ENCODE measurements at places on chromosomes 5 and 9.

DNA sequence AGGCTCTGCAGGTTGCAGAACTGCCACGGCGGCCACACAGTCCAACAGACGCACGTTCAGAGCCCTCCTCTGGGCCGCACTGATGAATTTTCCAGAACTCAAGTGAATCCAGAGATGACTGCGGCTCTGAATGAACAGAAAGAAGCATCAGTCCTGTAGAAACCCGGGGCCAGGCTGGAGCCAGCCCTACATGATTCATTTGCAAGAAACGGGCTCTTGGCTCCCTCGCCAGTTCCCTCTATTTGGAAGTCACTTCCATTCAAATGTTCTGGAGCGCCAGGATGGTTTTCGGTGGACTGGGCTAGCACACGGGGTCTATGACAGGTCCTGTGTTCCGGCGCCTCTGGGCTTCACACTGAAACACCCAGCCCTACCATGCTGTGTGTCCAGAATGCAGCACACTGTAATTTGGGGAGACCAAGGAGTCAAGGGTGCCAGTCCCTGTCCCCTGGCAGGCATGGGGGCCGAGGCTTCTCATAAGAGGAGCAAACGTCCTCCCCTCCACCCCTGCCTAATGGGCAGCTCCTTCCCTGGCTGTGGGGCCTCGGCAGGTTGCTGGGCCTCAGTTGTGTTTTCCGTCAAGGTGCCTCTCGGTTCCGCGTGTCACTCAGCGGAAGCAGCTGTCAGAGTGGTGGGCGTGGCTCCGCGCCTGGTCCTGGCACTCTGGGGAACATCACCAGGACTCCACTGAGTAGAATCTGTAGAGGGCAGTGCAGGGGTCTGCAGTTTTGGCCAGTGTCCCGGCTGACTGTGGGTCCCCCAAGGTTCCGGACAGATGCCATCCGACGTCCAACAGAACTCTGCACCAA lies 18.1 kb upstream of the COL5A1 start:
- no peak for DNase-seq

GRCh38 chr9:110464321-110464720 lies 115.2 kb downstream of the SVEP1 start:
- peak; percentile 7 for DNase-seq

DNA sequence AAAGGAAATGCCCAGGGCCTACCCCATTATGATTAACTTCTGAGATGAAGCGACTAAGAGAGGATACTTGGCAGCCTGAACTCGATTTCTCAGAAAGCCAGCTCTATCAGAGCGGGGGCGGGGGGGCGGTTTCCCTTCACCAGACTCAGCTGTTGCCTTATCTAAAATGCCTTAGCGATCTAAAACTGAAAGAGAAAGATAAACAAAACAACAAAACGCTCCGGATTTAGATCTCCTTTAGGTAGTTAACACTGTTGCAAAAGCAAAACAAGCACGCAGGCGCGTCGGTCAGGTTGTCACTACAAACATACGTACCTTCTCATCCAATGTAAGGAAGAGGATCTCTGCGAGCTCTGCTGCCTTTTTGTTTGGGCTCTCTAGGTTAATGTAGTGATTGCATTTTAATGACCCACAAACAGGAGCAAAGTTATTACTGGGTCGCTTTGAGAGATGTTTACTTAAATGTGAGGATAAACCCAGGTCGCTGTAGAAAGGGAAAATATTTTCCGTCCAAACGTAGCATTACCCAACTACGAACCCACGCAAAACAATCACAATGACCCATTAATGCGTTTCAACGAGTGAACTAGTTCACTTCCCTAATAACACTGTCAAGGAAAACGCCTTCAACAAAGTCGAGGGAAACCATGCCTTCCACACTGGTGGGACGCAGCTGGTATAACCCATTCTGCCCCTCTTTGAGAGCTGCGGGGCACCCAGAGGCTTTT lies 982 bp downstream of the EPB41L4A start:
- DNase-seq = peak; percentile 73

DNA sequence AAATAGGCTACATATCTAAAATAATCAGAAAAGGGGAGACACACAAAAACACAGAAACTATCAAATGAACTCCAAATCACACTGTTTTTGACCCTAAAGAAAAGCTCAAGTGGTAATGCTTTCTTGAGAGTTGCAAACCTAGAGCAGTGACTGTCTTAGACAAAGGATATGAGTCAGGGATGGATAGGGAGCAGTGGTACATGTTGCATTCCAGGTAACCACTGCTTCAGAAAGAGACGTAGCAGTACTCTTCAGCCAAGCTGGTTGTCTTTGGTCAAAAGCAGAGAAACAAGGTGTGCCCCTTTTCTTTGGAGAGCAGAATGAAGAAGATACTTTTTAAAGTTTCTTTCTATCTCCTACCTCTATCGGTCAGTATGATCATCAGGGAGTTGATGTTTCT lies 1003.6 kb downstream of the CDH9 start:
- no peak for DNase-seq

DNA sequence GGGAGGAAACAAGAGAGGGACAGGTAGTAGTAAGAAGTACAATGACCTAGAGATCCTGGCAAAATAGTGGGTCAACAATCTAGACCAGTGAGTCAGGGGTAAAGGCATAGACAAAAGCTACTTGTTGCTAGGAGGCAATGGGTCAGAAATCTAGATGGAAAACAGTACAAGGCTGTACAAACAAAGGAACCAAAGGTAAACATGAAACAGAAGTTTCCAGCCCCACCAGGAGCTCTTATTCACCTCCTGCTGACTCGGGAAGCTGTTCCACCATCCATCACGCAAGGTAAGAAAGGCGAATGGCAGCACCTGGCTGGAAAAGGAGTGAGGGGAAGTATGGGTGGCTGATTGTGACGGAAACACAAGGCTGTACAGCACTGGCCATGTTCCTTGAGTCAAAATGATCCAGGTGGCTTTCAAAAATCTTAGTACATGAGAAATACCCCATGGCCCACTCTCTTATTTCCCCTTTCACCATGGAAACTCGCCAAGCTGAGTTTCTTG lies 70.5 kb upstream of the RAI14 start:
- DNase-seq = no peak

- peak; percentile 22 for DNase-seq
Measured at GRCh38 chr9:36091026-36091953, 45.2 kb upstream of the GLIPR2 start.

DNA sequence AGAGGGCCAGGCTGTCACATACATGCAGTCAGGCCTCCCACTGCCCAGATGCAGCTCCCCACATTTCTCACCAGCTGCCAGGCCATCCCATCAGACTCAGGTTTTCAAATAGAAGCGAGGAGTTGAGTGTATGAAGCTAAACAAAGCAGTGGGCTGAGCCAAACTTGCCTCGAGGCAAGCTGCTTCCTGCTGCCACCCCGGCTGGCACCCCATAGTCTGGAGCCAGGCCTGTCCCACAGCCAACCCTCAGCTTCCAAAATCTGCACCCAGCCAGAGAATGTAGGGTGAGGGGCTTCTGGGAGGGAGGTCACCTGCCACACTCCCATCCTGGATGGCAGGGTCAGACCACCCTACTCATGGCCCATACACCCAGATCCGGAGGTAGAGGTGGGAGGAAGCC lies 22.3 kb upstream of the ALDH1B1 start:
- no peak for DNase-seq

GRCh38 chr5:110973510-110973909 lies 98.0 kb upstream of the TSLP start:
- no peak for DNase-seq

- no peak for DNase-seq
Measured at GRCh38 chr9:15982182-15982581, 429.3 kb downstream of the CCDC171 start.

- peak; percentile 25 for DNase-seq
Measured at GRCh38 chr5:149951138-149951749, 6.7 kb upstream of the PDE6A start.

GRCh38 chr5:144191531-144191930 lies 20.9 kb downstream of the KCTD16 start:
- DNase-seq = no peak

DNA sequence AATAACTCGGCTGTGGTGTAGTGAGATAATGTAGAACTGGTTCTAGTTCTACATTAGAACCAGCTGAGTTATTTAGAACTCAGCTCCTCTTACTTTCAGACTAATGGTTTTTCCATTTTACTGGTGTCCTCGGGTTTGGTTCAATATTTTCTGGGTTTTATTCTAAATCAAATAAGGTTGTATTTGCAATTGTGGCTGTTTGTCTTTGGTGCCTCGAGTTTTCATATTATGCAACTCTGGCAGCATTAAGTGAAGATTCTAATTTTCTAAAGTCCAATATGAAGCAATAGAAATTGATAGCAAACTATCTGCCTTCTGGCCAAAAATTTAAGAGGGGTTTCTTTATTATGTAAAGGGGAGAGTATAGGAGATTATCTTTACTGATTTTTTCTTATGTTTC lies 19.0 kb downstream of the C6 start:
- DNase-seq = no peak

- no peak for DNase-seq
Measured at GRCh38 chr9:113524468-113524867, 60.9 kb downstream of the RGS3 start.

GRCh38 chr9:130450344-130451003 lies 5.7 kb downstream of the ASS1 start:
- no peak for DNase-seq

DNA sequence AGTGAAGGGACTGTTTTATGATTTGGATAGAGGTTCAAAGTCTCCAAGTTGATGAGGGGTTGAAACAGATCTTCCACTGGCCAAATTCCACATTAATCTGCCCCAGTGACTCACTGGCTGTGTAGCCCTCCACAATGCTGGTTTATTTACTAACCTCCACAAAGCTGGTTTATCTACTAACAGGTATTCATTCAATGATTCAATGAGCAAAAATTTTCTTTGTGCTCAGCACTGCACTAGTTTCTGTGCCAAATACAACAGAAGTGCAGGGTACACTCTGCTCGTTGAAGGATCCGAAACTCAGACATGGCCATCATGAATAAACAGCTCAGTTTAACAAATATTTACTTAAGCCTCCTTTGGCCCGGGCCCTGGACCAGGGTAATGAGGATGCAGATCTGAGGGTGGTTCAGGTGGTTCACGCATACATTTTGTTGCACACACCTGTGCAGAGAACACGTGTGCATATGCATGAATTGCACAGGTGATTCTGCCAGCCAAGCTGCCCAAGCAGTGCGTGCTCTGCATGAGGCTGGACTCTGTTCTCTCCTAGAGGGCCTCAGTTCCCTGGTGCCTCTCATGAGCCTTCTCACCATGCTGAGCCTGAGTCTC lies 71.0 kb downstream of the SH3PXD2B start:
- no peak for DNase-seq

DNA sequence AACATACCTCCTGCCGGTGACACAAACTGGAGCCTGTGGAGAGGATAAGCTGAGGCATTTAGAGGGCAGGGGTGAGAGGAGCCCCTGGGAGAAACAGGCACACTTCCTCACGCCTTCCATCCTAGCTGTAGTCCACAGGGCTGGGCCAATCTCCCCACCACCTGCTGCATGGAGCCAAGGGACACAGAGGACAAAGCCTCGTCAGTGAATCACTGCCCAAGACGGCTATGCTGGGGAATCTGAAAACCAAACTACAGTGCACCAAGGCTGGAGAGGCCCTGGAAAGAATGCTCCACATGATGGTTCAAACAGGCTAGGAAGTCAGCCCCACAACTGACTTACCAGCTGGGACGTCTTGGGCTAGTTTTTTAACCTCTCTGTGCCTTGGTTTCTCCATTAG lies 57.0 kb downstream of the SHB start:
- no peak for DNase-seq

DNA sequence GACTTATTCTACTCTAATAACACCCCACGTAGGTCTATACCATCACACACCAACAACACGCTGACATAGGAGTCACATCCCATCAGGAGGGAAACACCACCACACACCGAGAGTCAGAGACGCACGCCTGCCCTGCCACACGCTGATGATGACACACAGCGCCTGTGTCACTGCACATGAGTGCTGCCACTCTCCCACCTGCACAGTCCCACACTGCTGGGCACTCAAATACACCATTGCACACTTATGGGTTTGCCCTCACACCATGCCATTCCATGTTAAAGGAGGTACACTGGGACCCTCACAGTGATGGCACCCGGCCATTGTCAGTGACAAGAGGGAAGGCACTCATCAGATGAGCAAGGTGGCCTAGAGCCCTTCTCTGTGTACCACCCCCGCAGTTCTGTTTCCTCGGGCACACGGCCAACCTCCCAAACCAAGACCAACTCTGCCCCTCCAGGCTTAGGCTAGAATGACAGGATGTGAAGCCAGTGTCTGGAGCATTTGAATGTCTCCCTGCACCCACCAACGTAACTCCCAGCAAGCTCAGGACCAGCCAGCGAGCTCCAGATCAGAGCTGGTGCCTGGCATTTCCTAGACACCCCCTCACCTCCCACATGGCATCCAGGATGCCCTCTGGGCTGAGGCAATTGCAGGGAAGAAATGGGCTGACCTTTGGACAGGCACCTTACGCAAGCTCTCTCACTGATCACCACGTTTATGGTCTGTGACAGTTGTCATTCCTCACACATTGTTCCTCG lies 3.6 kb upstream of the CPLX2 start:
- peak; percentile 48 for DNase-seq

GRCh38 chr5:53411388-53411787 lies 69.0 kb upstream of the FST start:
- DNase-seq = no peak

DNA sequence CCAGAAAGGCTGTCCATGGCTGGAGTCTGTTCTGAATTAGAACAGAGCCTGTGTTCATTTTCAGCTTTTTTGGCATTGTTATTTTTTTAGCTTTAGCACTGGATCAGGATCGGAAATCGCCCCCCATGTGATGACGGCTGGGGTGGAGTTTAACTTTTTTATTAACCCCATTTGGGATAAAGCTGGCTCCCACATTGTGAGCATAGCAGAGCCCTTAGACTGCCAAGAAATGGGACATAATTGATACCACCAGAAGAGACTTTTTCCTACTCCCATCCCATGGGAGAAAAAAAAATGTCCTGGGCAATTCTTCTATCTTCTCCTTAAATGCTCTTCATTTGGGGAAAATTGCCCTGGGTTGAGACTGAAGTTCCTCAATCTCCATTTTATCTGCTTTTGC lies 52.4 kb downstream of the SLIT3 start:
- no peak for DNase-seq
